Common myeloid progenitor, CD34-positive (primary cell): ENCODE measurements at places on chromosomes 12 and 14.

DNA sequence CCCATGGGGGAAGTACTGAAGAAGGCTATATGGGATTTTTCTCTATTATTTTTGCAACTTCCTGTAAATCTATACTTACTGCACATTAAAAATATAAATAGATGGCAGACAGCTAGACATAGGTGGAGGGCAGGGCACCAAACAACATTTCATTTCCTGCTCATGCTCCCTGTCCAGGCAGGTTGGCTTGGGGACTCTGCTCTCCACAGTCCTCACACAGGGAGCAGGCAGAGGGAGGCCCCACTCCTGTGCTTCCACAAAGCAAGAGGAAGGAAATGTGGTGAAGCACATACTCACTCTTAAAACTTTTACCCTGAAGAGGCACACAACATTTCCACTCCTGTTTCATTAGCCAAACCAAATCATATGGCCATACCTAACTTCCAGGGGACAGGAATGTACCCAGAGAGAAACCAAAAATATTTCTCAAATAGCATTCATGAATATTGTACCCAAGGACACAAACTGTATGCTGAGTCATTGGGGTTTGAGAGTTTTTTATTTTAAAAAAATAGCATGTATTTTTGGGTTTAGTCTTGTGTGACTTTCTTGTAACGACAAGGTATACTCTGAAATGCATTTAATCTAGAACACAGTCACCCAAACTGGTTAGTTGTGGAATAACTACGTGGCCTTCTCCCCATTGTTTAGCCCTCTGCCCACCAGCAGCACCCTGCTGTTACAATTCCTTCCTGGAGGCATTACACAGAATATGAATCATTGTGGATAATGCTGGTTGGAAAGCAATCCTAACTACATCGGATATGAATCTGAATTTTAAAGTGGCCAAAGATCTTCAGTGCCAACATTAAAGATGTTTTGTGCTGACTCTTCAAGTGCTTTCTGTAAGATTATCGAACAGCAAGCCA, 40.9 kb downstream of the RTN1 start:
- DNase-seq = peak; percentile 46

- DNase-seq = no peak
These were observed 12.9 kb downstream of the SERPINA6 start for GRCh38 chr14:94310248-94310647.

DNA sequence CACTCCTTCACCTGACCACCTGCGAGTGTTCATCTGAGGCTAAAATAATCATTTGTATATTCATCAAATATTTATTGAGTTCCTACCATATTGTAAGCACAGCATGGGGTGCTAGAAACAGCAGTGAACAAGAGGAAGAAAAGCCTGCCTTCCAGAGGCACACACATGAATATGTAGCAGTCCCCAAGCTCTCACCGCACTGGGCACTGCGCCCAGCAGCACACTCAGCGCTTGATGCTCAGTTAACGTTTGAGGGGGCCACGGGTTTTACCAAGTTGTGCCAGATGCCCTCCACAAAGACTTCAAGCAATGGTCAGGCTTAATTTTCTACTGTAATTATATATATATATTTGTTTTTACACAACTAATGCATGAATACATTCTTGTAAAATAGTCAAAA, 52.0 kb downstream of the HELB start:
- DNase-seq = no peak

GRCh38 chr12:133233993-133234564, 1.6 kb downstream of the ANHX start:
- no peak for DNase-seq

DNA sequence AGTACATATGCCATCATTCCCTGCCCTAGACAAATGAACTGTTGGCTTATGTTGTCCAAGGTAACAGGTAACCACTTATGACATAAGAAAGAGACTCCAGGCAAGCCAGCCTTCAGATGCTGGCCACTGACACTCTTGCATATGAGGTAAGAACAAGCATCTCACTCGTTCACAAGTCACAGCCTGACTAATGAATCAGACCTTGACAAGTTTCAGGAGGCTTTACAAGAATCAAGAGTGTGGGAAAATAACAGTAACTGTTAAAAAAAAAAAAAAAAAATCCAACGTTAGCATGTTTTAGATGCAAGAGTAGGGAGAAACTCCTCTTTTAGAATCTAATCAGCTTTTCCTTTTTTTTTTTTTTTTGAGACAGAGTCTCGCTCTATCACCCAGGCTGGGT, 40.7 kb downstream of the ZFYVE1 start:
- no peak for DNase-seq
